CD4-positive, alpha-beta T cell treated with Interleukin-15 for 1 hour (primary cell): ENCODE measurements at places on chromosomes 1 and 21.

- DNase-seq: no peak
Measured at GRCh38 chr21:33259428-33259827, 6.7 kb upstream of the IL10RB start.

DNA sequence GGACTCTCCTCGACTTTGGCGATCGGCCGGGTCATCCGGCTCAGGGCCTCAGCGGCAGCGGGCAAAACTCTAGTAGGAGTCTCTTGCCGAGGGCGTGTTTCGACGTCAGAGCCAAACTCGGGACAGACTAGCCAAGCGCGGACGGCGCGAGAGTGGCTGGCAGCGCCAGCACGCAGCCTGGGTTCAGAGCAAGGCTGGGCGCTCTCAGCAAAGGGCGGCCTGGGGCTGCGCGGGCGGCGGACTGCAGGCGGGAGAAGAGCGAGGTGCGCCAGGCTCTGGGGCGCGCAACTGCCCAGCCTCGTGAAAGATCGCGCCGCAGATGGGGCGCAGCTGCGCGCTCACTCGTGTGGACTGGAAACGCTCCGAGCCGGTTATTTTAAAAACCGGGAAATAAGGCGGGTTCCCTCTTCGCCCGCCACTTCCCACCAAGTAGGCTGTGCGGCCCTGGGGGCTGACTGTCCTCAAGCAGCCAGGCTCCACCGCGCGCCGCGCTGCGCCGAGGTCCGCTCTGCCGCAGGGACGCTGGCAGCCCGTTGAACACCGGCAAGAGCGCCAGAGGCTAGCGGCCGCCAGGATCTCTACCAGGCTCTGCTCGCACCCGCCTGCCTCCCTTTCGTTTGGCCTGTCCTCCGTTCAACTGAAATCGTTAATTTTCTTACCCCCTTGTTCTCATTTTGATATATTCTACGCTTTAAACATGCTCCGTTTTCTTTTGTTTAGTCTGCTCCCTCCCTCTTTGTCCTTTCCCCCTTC is 2.4 kb downstream of the ALX3 start:
- no peak for DNase-seq

DNA sequence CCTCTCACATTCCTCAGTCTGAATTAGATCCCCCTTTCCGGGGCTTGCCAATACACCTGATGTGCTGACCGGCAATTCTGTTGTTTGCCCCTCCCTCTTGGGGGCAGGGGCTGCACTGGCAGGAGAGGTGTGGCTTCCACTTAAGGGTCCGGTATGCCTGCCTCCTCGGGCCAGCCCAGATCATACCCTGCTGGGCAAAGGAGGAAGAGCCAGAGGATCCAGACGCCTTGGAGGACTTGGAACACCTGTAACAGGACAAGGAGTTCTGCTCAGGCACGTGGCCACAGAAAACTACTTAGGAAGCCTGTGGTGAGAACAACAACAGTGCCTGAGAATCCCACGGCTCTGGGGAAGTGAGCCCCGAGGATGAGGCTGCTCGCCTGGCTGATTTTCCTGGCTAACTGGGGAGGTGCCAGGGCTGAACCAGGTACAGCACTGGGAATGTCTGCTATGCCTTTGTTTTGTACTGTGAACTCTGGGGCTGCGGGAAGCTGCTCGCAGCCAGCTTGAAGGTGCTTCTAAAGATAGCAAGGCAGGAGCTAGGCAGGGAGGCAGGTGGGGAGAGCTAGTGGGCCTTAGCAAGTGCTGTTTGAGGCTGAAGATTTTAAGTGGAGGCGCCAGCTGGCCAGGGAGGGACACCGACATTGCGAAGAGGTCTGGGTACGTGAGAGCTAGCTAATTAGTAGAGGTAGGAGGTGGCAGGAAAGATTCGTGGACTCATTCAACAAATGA is at the start of gene SMPDL3B:
Gene SMPDL3B, plus strand, starts transcription at position 183 of the 732 bp plus-strand sequence. Its CDS starts 184 bp downstream, at position 367.
- DNase-seq: no peak

GRCh38 chr1:91092503-91092902 is 70.7 kb upstream of the ZNF644 start:
- DNase-seq: no peak

DNA sequence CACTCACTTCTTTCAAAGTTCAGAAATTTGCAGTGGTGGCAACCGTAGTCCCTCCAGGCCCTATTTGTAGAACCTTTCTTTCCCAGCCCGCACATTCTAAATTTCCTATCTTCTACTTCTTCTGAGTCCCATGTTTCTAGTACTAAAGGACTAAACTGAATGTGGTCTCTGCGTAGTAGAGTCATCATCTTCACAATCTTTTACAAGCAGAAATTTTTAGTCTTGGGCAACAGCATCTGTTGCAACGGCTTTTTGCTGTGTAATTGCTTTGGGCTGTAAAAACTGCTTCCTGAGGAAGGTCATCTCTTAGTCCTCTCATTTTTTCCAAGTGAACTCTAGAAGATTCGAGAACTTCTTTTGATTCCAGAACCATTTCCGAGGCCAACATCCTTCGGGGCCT is 23.9 kb downstream of the VAV3 start:
- DNase-seq: peak; percentile 58

DNA sequence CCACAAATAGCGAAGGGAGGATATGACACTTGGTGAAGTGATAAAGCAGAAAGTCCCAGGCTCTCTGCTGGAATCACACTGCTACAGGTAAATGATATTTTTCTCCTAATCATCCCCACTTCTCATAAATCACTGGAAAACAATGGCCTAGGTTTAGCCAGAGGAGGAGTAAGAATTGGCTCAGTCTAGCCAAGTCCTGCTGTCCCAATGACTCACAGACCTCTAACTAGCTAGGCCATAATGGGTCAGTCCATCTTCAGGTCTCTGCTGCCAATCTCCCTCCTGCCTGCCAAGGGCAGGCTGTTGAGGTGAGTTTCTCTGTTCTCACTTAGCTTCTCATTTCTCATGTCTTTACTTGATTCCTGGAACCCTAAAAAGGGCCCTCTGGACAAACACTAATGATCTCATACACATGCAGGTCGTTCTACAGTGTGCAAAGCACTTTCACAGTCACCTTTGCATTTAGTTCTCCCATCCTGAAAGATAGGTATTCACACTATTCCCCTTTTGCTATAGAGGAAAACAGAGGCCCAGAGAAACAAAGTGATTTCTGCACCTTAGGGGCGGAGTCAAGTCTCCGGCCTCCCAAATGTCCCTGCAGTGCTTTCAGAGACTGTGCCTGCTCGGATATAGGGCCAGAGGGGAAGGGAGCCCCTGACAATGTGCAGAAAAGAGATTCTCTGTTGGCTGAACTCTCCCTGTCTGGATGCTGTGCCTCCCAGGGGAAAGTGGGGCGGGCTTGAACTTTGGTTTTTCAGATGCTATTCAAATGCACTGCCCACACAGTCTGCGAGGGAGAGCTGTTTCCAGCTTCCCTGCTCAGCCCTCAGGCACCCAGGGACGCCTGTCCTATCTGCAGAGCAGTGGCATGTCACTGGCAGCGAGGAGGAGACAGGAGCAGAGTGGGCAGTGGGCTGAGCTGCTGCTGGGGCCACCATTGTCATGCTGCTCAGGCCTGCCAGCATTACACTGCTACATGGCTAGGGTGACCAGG is 3.9 kb upstream of the CDK18 start:
- DNase-seq: no peak

DNA sequence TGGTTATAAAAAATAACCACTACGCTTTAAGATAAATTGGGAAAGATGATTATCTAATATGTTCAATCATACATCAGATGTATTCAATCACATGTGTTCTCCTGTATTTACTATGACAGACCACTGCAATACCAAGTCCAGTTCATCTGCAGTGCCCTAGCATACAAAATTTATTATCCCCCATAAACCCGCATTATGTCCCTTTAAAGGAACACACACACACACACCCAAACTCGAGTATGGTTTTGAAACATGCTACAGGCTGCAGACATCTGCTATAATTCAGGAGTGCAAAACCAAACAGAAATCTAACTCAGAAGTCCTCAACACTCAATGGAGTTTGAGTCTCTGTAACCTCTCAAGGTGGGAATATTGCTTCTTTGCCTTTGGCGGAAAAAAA is 14.9 kb downstream of the ODF2L start:
- DNase-seq: no peak

DNA sequence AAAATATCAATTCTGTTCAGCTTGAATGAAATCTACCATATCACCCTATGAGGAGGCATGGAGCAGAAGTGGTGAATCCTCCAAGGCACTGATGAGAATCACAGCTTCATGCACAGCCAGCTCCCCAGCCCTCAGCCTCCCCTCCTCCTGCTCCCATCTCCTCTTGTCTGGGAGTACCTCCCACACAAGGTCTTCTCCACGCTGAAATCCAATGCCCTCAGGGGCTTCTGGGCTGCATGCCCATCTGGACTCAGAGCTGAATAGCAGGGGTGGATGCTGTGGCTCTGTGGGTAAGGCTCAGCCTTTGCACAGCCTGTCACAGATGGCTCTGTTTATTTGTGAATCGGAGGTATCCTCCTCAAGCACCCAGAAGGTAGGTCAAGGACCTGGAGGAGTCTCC is 48.6 kb downstream of the KCNC4 start:
- no peak for DNase-seq

DNA sequence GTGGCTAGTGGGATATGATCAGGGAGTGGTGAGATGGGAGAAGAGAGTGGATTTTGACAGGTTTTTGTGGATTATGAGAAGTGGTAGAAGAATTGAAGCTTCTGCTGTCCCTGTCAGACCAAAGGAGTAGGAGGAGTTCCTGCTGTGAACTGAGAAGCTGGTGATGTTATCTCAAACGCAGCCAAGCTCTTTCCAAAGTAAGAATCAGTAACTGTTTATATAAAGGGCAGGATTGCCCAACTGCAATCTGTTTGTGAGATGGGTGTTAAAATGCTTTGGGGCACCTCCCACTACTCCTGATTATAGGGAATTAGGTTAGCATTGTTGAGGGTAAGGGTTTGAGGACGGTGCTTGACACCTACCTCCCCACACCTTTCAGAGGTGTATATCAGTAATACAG is 60.5 kb upstream of the USP25 start:
- DNase-seq: no peak

GRCh38 chr1:33180226-33180910 is 1.5 kb downstream of the TRIM62 start:
- peak; percentile 90 for DNase-seq

- no peak for DNase-seq
Measured at GRCh38 chr1:90074970-90075391, 80.1 kb downstream of the ZNF326 start.

GRCh38 chr1:206050655-206051235 is 2.2 kb upstream of the RHEX start:
- DNase-seq: peak; percentile 87

DNA sequence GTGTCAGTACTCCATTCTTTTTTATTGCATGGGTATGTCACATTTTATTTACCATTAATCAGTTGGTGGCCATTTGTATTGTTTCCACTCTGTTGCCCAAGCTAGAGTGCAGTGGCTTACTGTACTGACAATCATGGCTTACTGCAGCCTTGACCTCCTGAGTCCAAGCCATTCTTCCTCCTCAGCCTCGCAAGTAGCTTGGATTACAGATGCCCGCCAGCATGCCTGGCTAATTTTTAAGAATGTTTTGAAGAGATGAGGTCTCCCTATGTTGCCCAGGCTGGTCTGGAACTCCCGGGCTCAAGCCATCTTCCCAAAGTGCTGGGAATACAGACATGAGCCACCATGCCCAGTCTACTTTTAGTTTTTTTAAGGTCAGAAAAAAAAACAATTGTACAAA is 813 bp upstream of the SFT2D2 start:
- no peak for DNase-seq

- DNase-seq: no peak
Measured at GRCh38 chr1:39671793-39672550, at the start of gene NT5C1A. Gene NT5C1A, minus strand, starts transcription at chr1:39672107. Its CDS starts 69 bp downstream, at chr1:39672038.

DNA sequence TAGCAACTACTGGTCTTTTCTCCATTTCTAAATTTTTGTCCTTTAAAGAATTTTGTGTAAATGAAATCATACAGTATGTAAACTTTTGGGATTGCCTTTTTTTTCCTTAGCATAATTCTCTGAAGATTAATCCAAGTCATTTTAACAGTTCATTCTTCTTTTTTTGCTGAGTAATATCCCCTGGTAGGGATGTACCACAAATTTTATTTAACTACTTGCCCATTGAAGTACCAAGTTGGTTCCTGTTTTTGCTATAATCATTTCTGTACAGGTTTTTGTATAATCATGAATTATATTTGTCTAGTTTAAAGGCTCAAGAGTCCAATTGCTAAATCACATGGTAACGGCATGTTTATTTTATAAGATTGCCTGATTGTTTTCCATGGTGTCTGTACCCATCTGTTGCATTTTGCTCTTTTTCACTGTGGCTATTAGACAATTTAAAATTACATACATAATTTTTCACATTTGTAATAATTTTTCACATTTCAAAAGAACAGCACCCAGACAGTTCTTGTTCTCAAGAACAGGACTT is 891.1 kb downstream of the USP25 start:
- DNase-seq: no peak

DNA sequence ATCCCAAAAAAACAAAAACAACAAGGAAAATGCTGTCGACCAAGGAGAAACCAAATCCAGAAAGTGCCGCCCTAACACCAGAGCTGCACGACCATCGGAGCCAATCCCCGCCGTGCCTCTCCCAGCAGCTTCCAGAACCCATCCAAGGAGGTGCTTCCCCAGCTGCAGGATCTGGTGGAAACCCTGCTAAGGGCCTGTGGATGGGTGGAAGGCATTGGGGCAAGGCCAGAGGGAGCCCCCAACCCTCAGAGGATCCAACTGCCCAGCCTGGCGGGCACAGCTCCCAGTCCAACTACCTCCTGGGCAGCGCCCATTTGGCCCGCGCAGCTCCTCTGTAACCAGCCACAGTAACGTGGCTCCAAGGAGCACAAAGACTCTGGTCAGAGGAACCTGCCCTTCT is 81.6 kb downstream of the NPHP4 start:
- DNase-seq: no peak

GRCh38 chr1:97603776-97604175 is 317.1 kb downstream of the DPYD start:
- DNase-seq: no peak

DNA sequence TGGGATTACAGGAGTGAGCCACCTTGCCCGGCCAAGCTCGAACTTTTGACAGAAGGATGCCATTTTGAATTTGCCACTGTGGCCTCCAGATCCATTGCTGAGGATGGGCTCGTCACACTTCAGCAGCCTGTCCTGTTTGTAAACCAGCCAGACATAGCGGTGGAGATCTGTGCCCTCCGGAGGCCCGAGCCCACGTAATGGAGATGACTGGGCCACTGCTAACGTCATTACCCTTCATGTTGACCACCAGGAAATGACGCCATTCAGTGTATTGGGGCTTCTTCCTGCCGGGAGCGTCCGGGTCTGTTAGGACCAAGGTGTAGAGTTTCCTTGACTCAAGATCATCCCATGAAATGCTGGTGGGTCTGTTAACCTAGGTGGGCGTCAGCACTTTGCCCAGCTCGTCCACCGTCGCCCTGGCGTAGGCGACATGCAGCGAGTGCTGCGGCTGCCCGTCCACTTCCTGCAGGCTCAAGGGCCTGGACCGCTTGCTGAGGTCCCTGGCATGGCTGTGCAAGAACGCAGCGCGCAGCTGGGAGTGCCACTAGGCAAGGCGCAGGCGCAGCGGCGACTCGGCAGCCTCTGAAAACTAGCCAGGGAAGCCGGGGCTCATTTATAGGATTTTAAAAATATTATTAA is 40.8 kb downstream of the PTPRC start:
- DNase-seq: peak; percentile 74
